ENCODE measurements at places on chromosomes 1 and 21.
A peak's percentile ranks its signal among the peaks of the same experiment; 100 is the strongest.

- DNase-seq: no peak
Observed at GRCh38 chr1:108712606-108713150, at the start of gene FNDC7. Gene FNDC7, plus strand, starts transcription at chr1:108712908. Its CDS starts 26 bp downstream, at chr1:108712934.

DNA sequence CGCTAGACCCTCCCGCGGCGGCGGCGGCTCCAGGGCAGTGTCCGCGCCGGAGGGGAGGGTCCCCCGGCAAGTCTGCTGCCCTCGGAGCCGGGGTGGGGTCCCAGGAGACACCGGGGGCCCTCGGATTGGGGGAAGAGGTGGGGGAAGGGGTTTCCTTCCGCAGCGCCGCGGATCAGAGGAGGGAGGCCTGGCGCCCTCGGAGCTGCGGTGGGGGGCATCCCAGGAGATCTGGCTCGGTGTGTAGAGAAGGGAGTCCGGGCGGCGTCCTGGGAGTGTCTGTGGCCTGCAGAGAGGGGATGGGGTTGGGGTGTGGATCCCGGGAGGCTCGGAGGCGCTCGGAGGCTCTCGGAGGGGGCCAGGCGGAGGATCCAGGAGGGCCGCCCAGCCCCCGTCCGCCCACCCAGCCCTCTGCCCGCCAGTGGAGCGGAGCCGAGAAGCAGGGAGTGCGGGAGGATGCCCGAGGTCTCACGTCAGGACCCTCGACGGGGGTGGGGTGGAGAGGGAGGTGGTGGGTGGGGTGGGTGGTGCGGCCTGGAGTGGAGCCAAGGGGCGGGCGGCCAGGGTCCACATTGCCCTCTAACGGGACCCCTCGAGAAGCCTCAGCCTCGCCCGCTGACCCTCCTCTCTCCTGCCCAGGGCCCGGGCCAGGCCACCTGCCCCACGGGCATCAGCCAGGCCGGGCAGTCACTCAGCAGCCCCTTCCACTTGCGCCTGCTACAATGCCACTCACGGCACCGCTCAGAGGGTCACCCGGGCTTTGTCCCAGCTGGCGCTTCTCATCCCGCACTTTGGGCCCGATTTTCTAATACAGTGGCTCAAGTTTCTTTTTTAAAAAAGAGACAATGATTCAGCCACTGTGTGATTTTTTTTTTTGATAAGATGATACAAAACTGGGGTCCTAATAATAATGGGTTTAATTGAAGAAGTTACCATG is 60.2 kb upstream of the ARHGEF16 start:
- no peak for DNase-seq

DNA sequence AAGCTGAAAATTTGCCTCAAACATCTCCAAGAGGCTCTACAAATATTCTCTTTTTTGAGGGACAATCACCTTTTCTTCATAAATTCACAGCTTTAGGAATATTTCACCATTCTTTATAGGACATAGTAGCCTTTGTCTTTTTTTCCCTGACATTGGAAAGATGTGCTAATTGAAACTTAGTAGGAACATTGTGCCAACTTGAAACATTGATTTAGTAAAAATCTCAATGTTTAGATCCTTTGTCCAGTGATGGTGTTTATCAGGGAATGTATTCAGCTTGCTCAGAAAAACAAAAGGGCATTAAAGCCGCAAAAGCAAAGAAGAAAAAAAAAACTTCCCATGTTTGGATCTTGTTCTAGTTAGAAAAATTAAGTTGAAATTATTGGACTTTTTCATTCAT is 52.1 kb downstream of the DPT start:
- DNase-seq: no peak

GRCh38 chr1:234200566-234200965 is 172.7 kb upstream of the COA6 start:
- no peak for DNase-seq

DNA sequence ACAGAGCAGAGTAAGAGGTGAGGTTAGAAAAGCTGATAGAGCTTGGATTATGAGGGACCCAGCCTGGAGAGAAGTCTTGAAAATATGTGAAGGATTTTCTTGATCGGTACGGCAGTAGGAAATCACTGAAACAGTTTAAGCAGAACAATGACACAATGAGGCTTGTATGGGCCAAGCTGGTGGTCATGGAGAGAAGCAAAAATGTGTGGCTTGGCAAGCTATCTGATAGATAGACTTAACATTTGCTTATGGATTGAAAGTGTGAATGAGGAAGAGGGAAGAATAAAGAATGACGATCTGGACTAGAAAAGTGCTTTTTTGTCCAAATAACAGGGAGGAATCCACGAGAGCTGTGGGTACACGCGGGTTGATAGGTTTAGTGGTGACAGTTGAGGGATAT is 15.4 kb upstream of the XPR1 start:
- DNase-seq: no peak

DNA sequence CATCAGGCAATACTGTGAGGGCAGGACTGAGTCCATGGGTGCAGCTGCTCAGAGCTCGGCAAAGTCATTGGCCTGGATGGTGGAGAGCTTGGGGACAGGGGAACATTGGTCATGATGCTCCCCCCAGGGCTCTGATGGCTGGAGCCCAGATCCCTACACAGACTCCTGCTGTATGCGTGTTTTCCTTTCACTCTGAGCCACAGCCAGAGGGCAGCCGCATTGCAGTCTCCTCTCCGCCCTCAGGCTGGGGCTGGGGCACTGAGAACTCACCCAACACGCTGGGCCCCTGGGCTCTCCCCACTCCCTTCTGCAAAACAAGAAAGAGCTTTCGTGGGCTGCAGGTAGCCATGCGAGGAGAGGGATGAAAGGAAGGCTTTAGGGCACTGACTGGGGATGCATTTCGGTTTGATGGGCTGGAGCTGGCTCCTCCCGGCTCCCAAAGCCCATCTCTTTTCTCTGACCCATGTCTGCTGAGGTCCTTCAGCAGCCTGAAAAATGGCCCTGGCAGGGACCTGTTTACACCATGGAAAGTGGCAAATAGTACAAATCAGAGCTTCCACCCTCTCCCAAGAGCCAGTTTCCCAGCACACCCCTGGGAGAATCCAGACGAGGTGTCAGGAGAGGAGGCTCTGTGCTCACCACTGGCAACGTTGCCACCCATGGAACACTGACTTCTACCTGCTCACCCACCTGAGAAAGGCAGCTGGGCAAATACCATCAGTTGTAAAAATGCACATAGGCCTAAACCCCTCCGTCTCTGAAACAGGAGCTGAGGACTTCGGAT is 43.8 kb downstream of the CAPN2 start:
- no peak for DNase-seq

- DNase-seq: no peak
Observed at GRCh38 chr21:16169102-16169511, 439.3 kb downstream of the USP25 start.

DNA sequence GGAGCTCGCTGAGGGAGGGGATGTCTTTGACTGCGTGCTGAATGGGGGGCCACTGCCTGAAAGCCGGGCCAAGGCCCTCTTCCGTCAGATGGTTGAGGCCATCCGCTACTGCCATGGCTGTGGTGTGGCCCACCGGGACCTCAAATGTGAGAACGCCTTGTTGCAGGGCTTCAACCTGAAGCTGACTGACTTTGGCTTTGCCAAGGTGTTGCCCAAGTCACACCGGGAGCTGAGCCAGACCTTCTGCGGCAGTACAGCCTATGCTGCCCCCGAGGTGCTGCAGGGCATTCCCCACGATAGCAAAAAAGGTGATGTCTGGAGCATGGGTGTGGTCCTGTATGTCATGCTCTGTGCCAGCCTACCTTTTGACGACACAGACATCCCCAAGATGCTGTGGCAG is 1.4 kb downstream of the TSSK3 start:
- no peak for DNase-seq

- no peak for DNase-seq
Observed at GRCh38 chr1:99363531-99363930, 99.2 kb downstream of the PLPPR4 start.

DNA sequence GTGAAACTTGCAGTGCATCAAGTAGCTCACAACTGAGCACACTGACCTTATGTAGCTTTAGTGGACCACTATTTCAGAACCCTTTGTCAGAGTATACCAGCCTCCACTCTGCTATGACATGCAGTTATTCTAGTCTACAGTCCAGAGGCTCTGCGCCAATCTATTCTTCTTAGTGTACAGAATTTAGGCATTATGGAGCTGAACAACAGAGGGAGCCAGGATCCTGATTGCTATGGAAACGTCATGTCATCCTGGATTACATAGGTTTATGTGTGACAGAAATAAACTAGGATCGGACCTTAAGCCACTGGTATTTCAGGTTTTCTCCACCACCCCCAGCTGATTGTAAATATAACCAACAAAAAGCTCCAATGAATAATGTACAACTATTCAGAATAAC is 48.1 kb upstream of the EEIG2 start:
- no peak for DNase-seq

- DNase-seq: no peak
Observed at GRCh38 chr1:228798035-228798434, 62.8 kb downstream of the RHOU start.

DNA sequence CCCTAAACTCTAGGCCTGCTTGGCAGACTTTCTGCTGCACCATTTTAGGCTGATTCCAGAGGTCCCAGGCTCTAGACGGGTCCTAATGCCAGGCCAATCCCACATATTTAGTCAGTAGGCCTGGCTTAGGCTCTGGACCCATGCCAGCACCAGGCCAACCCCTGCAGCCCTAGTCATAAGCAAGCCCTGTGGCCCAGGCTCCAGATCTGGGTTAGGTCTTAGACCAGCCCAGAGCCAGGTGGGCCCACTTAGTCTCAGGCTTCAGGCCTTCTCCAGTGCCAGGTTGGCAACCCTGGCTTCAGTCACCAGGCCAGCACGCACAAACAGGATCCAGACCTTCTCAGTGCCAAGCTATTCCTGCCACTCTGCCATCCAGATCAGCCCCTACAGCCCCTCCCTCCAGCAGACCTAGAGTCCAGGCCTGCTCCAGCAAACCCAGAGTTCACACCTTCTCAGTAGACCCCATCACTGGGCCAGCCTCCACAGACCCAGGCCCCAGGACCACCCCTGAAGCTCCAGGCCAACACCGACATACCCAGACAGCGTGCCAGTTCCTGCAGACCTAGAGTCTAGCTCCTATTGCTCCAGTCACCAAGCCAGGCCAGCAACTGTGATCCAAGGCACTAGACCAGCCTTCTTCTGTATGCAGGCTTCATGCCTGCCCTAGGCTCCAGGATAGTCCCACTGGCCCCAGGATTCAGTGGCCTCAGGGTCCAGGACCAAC is 467.6 kb downstream of the RWDD3 start:
- no peak for DNase-seq

DNA sequence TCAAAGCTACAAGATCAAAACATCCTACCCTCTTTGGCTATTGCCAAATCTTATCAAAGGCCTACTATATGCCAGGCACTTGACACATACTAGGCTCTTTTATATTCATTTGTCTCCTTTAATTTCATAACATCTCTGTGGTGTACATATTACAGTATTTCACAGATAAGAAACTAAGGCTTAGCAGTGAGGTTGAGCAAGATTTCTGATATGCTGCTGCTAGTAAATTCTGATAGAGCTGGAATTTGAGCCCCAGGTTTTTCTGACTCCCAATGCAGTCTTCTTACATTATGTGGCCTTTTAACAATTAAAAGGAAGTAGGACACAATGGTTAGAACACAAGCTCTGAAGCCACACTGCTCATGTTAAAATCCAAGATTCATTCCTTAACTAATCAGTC is 16.8 kb downstream of the CCDC185 start:
- no peak for DNase-seq

GRCh38 chr1:156241311-156241811 is 623 bp upstream of the BGLAP start:
- no peak for DNase-seq

DNA sequence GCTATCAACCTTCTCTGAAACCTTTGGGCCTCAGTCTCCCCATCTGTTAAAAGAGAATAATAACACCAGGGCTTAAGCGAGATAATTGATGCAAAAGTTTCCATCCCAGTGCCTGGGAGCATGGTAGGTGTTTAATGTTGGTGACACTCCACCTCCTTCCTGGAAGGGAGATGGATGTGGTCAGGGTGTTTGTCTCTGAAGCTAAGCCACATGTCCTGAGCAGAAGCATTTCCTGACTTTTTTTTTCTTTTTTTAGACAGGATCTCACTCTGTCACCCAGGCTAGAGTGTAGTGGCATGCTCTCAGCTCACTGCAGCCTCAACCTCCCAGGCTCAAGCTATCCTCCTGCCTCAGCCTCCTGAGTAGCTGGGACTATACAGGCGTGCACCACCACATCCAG is 72.6 kb upstream of the HMGB4 start:
- no peak for DNase-seq

GRCh38 chr1:200139661-200140250 is 112.2 kb downstream of the NR5A2 start:
- no peak for DNase-seq

DNA sequence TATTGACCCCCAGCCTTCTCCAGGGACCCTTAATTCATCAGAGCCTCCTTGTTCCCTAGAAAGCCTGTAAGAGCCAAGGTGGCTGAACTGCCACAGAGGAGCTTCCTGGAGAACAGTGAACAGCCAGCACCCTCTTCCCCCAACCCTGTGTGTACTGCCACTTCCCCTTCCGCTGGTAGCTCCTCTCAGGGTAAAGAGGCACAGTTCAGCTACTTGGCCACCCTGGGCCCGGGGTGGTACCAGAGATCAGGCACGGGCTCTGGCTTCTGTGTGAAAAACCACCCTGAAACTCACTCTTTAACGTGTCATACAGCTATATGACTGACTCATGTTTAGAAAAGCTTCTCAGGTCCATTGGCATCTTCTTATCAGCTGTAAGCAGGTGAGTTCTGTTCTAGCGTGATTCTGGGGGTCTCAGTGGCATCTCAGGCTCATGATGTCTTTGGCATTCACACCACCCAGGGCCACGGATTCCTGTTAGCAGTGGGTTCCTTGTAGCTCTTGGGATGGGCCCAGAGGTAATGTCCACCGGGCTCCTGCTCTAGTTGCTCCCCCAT is 22.4 kb downstream of the ARMH1 start:
- DNase-seq: no peak

DNA sequence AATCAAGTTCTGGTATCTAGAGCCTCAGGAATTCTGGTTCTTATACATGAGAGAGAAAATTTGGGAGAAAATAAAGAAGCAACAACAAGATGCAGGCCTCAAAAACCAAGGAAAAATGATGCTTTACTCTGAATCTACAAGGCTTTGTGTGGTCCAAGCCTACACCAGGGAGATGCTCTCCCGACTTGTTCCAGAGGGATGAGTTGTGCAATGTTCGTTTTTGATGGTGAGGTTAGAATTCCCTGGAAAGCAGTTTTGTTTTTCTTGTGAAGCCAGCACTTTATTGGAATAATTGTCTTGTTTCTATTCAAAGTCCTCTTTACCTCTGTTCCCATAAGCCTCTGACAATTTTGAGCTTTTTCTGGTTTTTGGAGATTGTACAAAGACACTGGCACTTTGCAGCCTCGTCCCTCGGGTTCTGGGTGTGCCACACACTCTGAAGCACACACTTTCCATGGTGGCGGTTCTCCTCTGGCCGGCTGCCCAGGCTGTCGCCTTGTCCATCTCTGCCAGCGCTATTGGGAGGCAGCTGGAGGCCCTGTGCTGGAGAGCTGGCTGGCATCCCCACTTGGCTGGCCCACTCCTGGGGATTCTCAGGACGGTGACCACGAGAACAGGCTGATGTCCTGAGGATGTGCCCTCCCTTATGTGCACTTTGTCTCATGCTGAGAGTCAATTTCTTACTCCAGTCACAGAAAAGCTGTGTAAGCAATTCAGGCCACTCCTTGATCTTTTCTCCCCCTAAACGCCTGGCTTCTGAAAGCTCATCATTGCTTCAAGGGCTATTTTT is 70.2 kb downstream of the EDEM3 start:
- peak; percentile 14 for DNase-seq

- no peak for DNase-seq
Observed at GRCh38 chr1:200834383-200834782, 38.4 kb upstream of the GPR25 start.
